ENCODE measurements at places on chromosomes 16 and 17. TPM values are rescaled to one million over a fixed set of nuclear protein-coding genes. Genes with fewer than 3 reads are reported as not detected.

Gene SULT1A1
- total RNA-seq, result 9.9 TPM

Gene ERCC4
- total RNA-seq, result 11.9 TPM

Gene TVP23B
- 37.5 TPM for total RNA-seq

Gene CALB2
- not detected for total RNA-seq

Gene SCGB1C2
- total RNA-seq, result not detected

Gene EVPL
- total RNA-seq, result not detected

Gene WNT9B
- not detected for total RNA-seq

Gene POLG2
- 29.6 TPM for total RNA-seq

Gene PIGS
- total RNA-seq, result 65.1 TPM

Gene SOX9
- not detected for total RNA-seq

Gene NOG
- not detected for total RNA-seq

Gene TMEM106A
- total RNA-seq, result 18.5 TPM

Gene KIF22
- 132 TPM for total RNA-seq

Gene OR3A2
- total RNA-seq, result 0.46 TPM

Gene LAT
- total RNA-seq, result 273 TPM

Gene NPIPB12
- 76.6 TPM for total RNA-seq

Gene TBC1D28
- total RNA-seq, result not detected

Gene EPX
- total RNA-seq, result not detected

Gene PIK3R6
- total RNA-seq, result 9.8 TPM
